Dorsolateral prefrontal cortex (tissue), 122 donors: ENCODE measurements at places on chromosomes 11 and 22.

DNA sequence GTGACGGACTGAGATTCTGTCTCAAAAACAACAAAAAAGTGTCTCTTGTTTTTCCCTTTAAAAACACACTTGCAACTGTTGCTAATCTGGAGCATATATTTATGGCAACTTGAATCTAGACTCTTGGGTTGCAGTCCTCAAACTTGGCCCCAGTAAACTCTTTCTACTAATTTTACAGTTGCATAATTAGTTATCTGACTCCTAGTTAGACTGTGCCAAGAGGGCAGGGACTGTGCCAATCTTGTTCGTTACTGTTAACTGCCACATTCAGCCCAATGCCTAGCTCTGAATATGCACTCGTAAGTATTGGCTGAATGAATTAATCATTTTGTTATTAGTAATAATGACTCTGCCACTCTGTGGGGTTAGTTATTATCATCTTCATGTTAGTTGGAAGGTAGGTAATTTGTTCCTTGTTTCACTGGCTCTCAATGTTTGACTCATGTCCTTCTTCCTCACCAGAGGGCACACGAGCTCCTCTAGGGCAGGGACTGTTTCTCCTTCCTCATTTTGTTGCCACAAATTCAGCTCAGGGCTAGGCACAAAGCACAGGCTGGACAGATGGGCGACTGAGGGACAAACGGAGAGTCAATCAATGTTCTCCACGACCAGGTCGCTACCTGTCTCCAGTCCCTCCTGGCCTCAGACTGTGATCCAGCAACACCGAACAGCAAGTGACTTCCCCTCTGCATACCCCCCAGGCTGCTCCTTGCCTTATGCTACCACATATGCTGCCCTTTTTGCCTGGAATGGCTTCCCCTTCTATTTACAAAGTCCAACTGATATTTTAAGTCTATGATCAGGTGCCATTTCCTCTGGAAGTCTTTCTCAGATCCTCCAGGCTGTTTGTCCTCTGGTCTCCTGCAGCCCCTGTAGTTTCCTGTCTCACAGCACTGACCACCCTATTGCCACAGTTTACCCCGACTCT lies 9.0 kb downstream of the CLPB start:
- DNase-seq = no peak

- DNase-seq = no peak
These were observed 117.2 kb upstream of the IGLL5 start for GRCh38 chr22:22770280-22770871.

- peak; percentile 32 for DNase-seq
These were observed 35.7 kb upstream of the MUC5AC start for GRCh38 chr11:1121813-1122663.

GRCh38 chr11:118290923-118291322 lies 13.6 kb upstream of the CD3E start:
- no peak for DNase-seq

DNA sequence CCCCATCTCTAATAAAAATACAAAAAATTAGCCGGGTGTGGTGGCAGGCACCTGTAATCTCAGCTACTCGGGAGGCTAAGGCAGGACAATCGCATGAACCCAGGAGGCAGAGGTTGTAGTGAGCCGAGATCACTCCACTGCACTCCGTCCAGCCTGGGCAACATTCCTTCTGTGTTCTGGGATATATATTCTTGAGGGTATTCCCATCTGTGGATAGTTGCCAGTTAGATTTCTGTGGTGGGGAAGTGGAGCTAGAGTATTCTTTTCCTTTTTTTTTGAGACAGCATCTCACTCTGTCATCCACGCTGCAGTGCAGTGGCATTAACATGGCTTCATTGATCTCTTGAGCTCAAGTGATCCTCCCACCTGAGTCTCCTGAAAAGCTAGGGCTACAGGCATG lies 9.1 kb upstream of the ZNF74 start:
- DNase-seq = no peak

GRCh38 chr11:30741039-30741550 lies 154.9 kb upstream of the MPPED2 start:
- DNase-seq = no peak

GRCh38 chr11:46611526-46612304 lies 5.3 kb downstream of the HARBI1 start:
- no peak for DNase-seq

DNA sequence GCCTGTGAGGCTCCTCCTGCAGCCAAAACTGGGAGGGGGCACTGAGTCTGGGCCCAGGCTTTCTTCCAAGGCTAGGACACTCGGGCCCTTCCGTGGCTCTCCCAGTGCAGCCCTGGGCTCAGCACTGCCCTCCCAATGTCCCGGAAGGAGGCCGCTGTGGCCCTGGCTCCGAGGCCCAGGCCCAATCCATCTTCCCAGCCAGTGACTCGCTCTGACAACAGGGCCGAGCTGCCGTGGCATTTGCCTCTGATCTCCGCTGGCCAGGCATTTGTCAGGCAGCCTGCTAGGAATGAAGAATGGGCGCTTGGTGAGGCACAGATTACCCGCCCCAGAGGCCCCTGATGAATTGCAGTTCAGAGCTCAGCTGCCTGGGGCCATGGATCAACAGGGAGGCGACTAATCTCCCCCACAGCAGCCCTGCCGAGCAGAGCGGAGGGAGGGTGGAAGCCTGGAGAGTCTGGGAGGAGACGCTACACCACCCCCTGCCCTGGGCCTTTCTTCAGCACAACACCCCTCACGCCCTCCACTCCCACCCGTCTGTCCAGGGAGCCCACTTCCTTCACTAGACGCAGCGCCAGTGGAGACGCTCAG lies 8.3 kb downstream of the FXYD2 start:
- no peak for DNase-seq

- DNase-seq = no peak
These were observed 98.3 kb upstream of the CHRM4 start for GRCh38 chr11:46489656-46490560.

DNA sequence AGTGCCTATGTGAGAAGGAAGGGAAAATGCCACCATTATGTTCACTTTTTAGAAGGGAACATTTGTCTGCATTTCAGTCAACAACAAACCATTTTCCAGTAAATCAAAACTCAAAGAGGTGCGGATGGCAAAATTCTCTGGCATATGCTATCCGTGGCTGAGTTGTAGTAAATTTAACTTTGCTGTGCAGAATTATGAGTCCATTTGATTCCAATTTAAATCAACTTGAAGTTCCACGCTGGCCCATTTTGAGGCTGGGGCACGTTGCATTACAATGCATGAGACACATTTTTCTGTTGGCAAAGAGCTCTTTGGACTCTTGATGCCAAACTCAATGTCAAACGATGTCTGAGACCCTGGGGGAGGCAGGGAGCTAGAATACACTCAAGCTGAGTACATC lies 211.8 kb downstream of the LRRC4C start:
- DNase-seq = no peak

DNA sequence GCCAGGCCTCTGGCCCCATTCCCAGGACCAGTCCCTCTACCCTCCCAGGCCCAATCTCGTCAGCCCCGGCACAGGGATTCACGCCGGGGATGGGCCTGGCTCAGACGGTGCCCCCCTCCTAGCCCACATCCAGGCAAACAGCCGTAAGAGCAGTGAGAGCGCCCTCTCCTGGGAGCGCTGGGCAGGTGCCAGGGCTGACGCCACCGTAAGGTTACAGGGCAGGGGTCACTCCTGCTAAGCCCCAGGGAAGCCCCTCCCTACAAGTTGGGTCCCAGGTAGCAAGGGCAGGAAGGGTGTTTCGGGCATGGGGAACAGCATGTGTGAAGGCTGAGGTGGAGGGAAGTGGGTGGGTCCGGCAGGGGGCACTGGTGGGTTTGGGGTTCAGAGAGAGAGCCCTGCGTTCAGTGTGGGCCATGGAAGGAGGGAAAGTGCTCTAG lies 19.2 kb upstream of the PPARA start:
- DNase-seq = no peak
